Skin of body (tissue), 3 donors: ENCODE measurements at places on chromosomes 13 and 19. TPM values are rescaled to one million over a fixed set of nuclear protein-coding genes. Genes with fewer than 3 reads are reported as not detected.

The PSG5 gene
- total RNA-seq = not detected

The ACER1 gene
- total RNA-seq = 4.0 TPM

The ODAD3 gene
- 0.20 TPM for total RNA-seq

The ZNF98 gene
- total RNA-seq = 3.7 TPM

The UHRF1 gene
- total RNA-seq = 14.5 TPM

The GPR4 gene
- 0.20 TPM for total RNA-seq

The PCP2 gene
- total RNA-seq = not detected

The SMIM44 gene
- total RNA-seq = not detected

The ZNF560 gene
- 0.49 TPM for total RNA-seq

The RNF225 gene
- total RNA-seq = 0.99 TPM

The PLPP2 gene
- 5.1 TPM for total RNA-seq

The NR2F6 gene
- 14.4 TPM for total RNA-seq

The LGALS7B gene
- 285 TPM for total RNA-seq

The NLRP9 gene
- not detected for total RNA-seq

The SPACA4 gene
- 0.20 TPM for total RNA-seq

The REXO1 gene
- 12.3 TPM for total RNA-seq

The RHPN2 gene
- 2.2 TPM for total RNA-seq

The RXFP2 gene
- not detected for total RNA-seq

The OR7D2 gene
- total RNA-seq = not detected

The IGFL3 gene
- 5.9 TPM for total RNA-seq

The KRTDAP gene
- 579 TPM for total RNA-seq

The ZSCAN5B gene
- total RNA-seq = not detected

The SYNE4 gene
- total RNA-seq = not detected

The CASP14 gene
- total RNA-seq = 29.3 TPM

The PRTN3 gene
- 28.9 TPM for total RNA-seq

The KBTBD6 gene
- 12.5 TPM for total RNA-seq

The SIGLEC12 gene
- not detected for total RNA-seq

The PRR19 gene
- 0.20 TPM for total RNA-seq

The ZNF540 gene
- 2.4 TPM for total RNA-seq

The KLK3 gene
- not detected for total RNA-seq

The CEACAM3 gene
- 1.5 TPM for total RNA-seq

The NPAS1 gene
- 0.99 TPM for total RNA-seq

The LIG1 gene
- total RNA-seq = 27.3 TPM

The OR7E24 gene
- not detected for total RNA-seq

The ZNF729 gene
- 0.10 TPM for total RNA-seq

The TTYH1 gene
- 9.2 TPM for total RNA-seq

The SULT2A1 gene
- not detected for total RNA-seq

The CACNA1A gene
- total RNA-seq = 1.5 TPM

The NTF4 gene
- total RNA-seq = 1.9 TPM

The AMER2 gene
- 0.49 TPM for total RNA-seq

The ATP8B3 gene
- total RNA-seq = 0.99 TPM

The MUC16 gene
- 0.49 TPM for total RNA-seq

The ZNF776 gene
- 18.1 TPM for total RNA-seq

The ZNF177 gene
- 4.4 TPM for total RNA-seq

The MBD3L2 gene
- total RNA-seq = not detected

The TPTE2 gene
- total RNA-seq = not detected

The C19orf33 gene
- total RNA-seq = 18.3 TPM

The ZNF836 gene
- 14.0 TPM for total RNA-seq
